Activated T-cell treated with anti-CD3 and anti-CD28 coated beads for 1 hour (primary cell): ENCODE measurements at places on chromosomes 2 and 18.

DNA sequence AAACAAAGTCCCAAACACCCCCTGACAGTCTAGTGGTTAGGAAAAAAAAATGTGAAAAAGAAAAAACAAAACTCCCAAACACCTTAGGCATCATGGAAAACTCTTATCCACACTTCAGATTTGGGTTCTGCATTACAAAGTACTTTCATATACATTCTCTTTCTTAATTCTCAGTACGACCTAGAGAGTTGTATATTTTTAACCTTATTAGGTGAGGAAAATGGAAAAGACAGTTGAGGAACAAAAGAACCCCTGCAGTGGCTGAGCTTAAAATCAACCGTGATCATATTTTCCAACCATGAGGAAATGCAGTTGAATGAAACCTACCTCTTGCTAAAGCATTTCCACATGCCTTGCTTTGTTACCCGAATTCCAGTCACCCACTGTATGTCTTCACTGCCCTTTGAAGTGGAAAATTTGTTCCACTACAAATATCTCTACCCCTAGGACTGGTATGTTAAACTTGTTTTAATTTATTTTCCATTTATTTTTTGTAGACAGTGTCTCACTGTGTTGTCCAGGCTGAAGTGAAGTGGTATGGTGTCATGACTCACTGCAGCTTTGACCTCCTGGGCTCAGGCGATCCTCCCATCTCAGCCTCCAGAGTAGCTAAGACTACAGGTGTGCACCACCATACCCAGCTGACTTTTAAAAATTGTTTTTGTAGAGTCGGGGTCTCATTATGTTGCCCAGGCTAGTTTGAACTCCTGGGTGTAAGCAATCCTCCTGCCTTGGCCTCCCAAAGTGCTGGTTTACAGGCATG is 56.9 kb upstream of the LPIN2 start:
- DNase-seq: no peak

- no peak for DNase-seq
These were observed 209.8 kb downstream of the ZBTB7C start for GRCh38 chr18:48199399-48199798.

DNA sequence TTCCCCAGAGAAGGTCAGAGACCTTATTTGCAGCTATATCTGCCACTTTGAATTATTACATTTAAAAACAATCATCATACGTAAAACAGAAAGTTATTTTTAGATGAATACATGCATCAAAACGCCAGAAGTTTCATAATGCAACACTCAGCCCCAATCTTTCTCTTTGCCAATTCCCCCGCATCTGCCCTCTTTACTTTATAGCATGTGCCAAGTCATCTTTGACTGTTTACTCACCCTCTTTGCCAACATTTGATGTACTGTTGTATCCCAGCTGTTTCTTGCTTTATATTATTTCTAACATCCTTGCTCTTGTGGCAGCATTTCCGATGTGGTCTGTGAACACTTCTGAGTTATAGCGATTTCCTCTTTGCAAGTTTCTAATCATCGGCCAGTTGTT is 86.2 kb downstream of the CRIM1 start:
- no peak for DNase-seq

- DNase-seq: peak; percentile 49
These were observed 31.6 kb upstream of the PPP1R1C start for GRCh38 chr2:181953881-181954537.

- DNase-seq: no peak
These were observed 104.8 kb downstream of the CABLES1 start for GRCh38 chr18:23239885-23240608.

DNA sequence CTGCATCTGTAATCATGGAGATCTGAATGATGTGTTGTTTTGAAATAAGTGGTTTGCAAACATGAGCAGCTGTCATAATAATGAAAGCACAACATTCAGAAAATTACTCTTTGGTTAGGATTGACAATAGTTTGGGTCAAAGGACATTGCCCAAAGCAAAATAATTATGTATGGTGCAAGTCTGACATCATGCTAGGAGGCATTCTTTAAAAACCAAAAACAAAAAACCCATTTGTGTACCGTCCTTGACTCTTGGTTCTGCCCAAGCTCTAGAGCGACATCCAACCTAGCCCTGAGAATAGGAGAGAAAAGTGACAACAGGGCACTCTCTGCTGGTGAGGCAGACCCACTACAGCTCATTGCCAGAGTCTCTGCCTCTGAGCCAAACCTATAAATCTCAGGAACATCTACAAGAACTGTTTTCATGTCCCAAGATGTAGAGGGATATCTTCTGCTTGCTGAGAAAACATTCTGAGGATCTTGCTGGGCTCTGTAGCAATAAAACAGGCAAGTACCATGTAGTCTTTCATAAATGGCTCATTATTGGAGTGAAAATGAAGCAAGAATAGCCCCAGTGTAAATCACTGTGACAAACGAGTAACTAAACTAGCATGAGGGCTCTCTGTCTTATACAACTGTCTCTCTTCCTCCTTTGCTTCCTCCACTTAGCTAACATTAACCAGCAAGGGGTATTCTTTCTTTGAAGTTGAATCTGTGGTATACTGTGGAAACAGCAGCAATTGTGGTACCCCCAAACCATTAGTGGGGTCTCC is 266.8 kb upstream of the CXCR4 start:
- peak; percentile 20 for DNase-seq

- no peak for DNase-seq
These were observed 20.9 kb upstream of the TFPI start for GRCh38 chr2:187574969-187575750.

DNA sequence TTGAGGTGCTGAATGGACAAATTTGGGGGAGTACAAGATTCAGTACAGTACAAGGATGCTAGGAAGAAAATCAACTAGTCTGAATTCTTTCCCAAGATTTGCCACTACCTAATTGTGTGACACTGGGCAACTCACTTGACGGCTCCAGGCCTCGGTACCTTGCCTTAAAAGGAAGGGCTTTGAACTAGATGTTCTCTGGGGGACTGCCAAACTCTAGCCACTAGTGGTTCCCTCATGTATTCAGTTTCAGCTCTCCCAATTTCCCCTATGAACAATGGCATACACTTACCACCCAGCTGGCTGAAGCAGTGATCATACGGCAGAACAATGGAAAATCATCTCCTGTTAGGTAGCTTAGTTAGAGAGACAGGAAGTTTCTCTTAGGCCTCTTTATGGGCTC is 73.4 kb downstream of the VWC2L start:
- DNase-seq: no peak

DNA sequence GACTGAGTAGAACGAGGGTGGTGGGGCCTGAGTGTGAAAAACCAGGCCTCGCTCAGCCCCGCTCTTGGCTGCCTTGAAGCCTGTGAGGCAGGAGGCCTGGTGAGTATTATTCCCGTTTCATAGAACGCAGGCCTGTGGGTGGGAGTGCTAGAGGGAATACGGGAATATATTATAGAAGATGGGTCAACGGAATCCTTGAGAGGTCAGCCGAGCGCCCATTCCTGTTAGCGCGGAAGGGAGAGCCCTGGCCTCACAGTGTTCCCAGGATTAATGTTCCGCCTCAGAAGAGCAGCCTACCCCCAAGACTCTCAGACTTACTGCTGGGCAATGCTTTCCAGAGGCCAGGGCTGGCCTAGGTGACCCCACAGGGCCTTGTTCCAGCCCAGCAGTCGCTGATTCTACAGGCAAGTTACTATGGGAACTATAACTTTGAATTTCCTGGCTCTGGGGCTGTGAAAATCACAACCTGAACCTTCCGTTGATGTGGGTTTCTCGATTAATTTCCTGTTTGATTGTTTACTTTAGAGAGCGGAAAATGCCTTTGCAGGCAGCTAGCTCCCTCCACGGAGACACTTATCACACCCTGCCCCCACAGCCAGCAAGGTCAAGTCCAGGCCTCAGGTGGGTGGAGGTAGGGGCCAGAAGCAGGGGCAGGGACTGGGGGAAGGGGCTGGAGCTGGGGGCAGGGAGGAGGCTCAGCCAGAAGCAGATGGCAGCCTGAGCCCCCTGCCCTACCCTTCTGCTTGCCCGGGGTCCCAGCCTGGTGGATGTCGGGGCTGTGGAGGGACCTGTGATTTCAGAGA is 108.3 kb downstream of the SMAD7 start:
- peak; percentile 33 for DNase-seq

- no peak for DNase-seq
These were observed 20.8 kb upstream of the CEP68 start for GRCh38 chr2:65035351-65035943.

GRCh38 chr2:142716463-142717242 is 160.8 kb upstream of the KYNU start:
- no peak for DNase-seq

DNA sequence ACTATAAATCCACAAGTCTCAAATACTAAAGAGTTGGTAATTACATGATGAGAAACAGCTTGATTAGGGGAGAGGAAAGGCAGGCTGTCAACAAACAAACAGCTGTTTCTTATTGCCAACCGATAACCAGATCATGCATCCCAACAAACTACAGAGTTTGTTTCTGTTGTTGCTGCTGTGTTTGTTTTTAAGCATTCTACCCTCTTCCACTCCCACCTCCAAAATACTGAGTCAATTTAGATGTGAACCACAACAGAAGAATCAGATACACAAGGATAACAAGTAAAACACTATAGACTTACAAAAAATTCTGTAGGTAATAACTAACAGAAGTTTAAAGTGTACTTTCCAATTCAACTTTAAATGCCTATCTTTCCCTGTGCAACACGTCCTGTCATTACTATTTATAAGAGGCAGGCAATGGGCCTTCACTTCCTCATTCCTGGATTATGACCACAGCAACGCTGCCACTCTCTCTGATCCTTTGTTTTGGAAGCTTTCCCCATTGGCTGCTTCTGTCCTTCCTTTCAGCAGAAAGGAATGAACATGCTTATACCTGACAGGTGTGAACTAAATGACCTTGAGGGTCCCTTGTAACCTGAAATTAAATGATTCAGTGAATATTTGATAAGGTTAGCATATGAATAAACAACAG is 152.0 kb downstream of the SRBD1 start:
- DNase-seq: no peak

GRCh38 chr18:8835521-8835953 is 130.2 kb downstream of the MTCL1 start:
- DNase-seq: no peak

GRCh38 chr18:36492604-36493329 is 195.3 kb downstream of the FHOD3 start:
- no peak for DNase-seq

- no peak for DNase-seq
These were observed 155.6 kb downstream of the QPCT start for GRCh38 chr2:37500031-37500430.

GRCh38 chr2:95026471-95027368 is 1.2 kb downstream of the MAL start:
- DNase-seq: no peak

DNA sequence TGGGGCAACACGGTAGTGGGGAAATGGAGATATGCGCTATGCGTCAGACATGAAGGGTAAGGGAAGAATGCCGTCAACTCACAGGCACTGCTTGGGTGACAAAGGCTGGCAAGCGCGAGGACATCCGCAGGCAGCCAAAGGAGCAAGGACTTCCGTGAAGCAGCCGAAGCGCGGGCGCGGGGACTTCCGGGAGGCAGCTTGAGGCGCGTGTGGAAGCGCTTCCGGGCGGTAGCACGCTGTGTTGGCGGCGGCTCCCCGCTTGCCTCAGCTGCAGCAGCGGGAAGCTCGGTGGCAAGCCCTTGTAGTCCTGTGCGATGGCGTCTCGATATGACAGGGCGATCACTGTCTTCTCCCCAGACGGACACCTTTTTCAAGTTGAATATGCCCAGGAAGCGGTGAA is at the start of gene PSMA8:
TSS of gene PSMA8 (plus strand) at position 218 of the 400 bp plus-strand sequence. CDS start at position 315, 97 bp downstream.
- DNase-seq: peak; percentile 19

DNA sequence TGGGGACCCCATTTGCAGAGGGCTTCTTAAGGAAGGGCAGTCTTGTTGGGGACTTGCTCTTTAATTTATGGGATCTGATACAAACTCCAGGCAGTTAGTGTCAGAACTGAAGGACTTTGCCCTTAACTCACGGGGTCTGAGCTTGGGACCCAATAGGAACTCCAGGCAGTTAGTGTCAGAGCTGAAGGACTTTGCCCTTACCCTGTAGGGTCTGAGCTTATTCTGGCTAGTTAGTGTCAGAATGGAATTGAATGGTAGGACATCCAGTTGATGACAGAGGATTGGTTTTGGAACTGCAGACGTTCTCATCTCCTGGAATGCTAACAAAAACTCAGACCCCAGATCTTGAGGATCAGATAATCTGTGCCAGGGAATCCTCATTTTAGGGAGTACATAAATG is 256.9 kb upstream of the COPS8 start:
- DNase-seq: no peak

DNA sequence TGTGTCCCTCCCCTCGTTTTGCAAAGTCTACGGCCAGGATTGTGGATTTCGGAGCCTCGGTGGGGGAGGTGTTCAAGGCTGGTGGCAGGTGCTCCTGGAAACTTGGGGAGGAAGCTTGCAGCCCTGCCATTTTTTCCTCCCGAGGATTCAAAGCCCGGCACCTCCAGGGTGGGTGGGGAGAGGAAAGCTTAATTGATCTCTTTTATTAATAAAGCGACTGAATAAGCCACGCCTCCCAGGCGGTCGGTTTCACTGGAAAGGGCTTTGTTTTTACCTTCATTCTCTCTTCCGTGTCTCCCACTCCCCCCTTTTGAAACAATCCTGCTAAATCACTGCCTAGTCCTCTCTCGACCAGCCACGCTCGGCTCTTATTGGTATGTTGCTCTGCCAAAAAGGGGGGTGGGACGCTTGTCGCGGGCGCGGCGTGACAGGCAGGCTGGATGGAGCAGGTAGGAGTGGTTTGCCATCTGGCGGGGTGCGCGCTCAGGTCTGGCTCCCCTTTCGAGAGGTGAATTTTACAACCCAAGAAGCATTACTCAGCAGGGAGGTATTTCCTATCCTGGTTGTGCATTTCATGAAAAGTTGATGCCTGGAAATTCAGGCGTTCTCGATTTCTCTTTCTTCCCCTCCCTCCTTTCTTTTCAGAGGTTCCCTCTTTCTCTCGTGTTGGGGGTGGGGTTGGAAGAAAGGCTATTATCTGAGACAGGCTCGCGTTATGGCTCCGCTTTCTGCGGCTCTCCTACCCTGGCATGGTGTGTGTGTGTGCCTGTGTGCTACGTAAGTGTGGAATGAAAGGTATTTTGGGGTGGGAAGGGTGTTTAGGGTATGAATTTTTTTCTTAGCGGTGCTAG is 1.4 kb downstream of the NEDD4L start:
- DNase-seq: peak; percentile 30

GRCh38 chr2:104873689-104874054 is 19.8 kb downstream of the POU3F3 start:
- no peak for DNase-seq

- no peak for DNase-seq
These were observed 2.6 kb downstream of the NLRC4 start for GRCh38 chr2:32262105-32262504.

GRCh38 chr2:234394450-234394849 is 102.4 kb downstream of the ARL4C start:
- DNase-seq: no peak

- no peak for DNase-seq
These were observed 86.6 kb downstream of the MYT1L start for GRCh38 chr2:2244508-2244907.

- no peak for DNase-seq
These were observed 437.9 kb downstream of the TXNL1 start for GRCh38 chr18:56200381-56200911.

DNA sequence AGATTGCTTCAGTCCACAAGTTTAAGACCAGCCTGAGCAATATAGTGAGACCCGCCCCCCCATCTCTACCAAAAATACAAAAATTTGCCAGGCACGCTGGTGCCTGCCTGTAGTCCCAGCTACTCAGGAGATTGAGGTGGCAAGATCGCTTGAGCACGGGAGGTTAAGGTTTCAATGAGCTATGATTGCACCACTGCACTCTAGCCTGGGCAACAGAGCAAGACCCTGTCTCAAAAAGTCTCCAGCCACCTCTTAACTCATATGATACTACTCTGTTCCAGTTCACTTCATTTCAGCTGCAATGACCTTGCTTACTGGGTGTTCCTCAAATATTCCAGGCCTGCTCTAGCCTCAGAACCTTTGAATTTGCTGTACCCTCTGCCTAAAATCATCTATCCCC is 11.4 kb downstream of the MEMO1 start:
- DNase-seq: no peak
